ENCODE measurements at places on chromosomes 1 and 21.

DNA sequence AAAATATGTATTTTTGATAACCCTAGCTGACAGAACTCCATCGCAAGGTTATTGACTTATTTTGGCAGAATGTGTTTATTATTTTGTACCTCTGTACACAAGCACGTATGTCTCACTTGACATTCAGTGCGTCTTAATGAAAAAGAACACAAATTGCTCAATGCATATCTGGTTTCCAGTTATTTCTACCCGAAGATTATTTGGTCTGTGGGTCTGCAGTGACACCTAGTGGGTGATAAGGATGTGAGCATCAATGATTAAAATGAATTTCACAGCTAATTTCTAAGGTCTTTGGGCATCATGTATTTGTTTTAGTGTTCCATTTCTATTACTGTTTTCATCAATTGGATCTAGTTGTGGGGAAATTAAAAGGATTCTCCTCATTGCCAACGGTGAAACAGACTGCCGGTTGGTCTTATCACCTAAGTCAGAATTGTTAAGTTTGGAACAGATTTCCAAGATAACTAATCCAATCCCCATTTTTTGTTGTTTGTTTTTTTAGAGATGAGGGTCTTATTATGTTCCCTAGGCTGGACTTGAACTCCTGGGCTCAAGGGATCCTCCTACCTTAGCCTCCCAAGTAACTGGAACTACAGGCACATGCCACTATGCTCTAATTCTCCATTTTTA, 13.9 kb downstream of the DDX20 start:
- ATAC-seq = no peak

DNA sequence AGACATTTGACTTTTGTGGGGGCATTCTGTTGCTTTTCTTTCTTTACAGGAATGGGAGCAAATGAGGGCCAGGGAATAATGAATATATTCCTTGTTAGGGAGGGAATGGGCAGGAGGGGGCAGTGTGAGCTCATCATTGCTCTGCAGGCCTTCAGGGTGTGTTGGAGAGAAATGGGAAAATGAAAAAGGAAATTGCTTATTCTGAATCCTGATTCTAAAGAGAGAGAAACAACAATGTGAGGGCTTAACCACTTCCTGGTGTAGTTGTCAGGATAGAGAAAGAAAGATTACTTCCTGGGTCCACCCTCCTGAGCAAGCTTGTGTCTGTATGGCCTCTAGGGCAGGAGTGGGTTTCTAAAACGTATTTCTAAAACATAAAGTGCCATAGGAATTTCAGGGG, 28.3 kb downstream of the VANGL2 start:
- peak; percentile 48 for ATAC-seq

DNA sequence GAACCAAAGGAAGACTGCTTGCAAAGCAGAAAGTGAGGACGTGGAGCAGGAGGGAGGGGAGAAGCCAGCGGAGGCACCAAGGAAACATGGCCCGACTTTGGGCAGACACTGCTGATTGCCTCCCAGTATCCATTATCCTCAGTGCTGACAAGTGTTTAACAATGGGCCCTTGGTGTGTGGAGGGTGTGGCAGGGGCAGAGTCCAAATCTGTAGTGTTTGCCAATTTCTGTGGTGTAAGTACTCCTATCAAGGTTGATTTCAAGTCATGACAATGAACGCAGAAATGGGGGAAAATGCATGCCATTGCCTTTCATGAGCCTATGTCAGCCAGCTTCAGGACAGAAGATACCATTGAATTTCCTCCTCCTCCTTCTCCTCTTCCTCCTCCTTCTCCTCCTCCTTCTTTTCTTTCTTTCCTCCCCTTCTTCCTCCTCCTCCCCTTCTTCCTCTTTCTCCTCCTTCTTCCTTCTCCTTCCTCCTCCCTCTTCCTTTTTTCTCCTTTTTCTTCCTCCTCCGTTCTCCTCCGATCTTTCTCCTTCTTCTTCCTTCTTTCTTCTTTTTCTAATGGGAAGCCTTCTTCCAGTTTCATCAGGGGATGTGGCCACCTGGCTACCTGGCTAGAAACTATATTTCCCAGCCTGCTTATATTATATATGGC, 10.3 kb upstream of the PHC2 start:
- ATAC-seq = no peak

- ATAC-seq = no peak
Measured at GRCh38 chr1:78536427-78536826, 45.7 kb downstream of the PTGFR start.

GRCh38 chr1:22935433-22935832, 37.2 kb downstream of the LACTBL1 start:
- no peak for ATAC-seq

DNA sequence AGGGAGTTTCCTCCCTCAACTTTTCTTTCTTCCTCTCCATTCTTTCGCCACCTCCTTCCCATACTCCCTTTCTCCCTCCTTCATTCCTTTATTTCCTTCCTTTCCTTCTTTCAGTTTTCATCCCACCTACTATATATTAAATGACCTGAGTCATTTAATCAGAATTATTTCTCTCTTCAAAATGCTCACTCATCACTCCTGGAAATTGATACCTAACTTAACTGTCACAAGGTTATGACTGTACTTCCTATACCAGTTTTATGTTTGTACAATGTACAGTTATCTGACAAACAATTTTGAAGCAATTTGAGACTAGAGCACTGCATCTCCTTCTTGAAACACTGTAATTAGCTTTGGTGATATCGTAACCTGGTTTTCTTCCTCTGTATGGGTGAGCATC, 41.4 kb downstream of the NEXN start:
- no peak for ATAC-seq

DNA sequence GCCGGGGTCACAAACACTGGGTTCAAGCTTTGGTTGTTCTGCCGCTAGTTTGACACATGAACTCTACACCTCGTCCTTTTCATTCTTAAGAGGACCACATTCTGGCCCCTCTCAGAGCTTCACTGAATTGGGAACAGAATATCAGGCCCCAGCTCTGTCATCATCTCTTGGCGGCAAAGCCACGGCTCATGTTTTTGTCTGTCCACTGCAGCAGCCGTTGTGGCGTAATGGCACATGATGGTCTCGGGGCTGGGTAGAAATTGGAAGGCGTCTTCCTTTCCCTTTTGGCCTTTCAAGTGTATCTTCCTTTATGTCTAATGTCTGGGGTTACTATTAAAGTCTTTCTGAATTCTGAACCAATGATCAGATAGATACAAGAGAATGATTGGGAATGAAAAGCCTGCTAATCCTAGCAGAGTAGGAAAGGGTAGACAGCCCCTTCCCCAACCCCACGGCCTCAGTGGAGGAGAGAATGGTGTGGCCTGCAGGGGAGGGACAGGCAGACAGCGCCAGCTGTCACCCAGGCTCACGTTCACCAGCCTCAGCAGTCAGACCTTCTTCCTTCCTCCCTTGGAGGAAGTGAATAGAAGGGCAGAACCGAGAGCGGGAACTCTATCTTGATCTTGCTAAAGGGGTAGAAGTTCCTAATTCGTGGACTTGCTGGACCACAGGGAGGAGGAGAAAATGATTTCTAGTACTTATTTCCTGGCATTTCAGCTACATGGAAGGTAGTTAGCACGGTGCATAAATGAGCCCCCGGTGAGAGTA, 498.1 kb downstream of the KIF26B start:
- no peak for ATAC-seq

DNA sequence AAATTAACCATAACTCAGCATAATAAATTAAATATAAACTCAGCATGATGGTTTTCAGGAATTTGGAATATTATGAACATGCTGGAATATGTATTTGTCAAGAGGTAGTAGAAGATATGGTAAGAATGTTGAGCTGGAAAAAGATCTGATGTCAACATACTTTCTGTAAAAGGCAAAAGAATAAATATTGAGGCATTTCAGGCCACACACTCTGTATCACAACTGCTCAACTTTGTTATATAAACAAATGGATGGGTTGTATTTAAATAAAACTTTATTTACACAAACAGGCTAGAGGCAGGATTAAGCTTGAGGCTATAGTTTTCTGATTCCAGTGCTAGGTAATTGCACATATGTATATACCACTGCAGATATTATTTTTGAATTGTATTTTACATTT, 1409.4 kb downstream of the MRPL39 start:
- no peak for ATAC-seq

GRCh38 chr1:30588311-30589073, 134.9 kb downstream of the MATN1 start:
- no peak for ATAC-seq

GRCh38 chr1:112346801-112347350, 49.1 kb upstream of the CTTNBP2NL start:
- no peak for ATAC-seq

- ATAC-seq = no peak
Measured at GRCh38 chr1:213714645-213715044, 273.1 kb upstream of the PROX1 start.

DNA sequence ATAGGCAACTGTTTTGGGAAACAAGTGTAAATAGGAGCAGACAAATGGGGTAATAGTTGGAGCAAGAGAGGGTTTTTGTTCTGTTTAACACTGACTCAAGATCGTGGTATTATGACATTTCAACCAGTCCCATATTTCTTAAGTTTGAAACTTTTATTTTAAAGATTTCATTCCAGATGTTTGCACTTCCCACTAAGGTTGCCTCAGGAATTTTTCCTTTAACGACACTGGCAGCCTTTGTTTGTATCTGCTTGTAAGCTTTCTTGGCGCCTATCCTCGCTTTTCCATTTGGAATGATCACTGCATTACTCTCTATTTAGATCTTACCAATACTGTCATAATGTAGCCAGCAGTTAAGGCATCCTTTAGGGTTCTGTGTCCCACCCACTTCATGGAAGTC, 67.7 kb downstream of the ALG6 start:
- ATAC-seq = no peak

DNA sequence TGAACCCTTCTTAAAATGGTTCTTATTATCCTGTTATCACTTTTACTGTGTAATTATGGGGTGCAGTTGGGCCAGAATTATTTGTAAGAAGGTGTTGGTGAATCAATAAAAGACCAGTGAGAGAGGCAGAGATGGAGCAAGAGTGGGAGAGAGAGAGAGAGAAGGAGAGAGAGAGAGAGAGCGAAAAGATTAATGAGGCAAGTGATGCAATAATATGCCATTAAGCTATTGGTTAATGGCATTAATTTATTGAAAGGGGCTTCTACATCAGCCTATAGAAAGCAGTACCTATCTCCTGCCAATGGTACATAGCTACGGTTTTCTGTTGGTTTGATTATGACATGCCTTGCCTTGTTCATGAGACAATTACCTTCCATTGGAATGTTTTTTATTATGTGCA, 388.7 kb downstream of the RPS6KC1 start:
- no peak for ATAC-seq

GRCh38 chr1:42259059-42259738, 75.8 kb downstream of the FOXJ3 start:
- ATAC-seq = no peak

DNA sequence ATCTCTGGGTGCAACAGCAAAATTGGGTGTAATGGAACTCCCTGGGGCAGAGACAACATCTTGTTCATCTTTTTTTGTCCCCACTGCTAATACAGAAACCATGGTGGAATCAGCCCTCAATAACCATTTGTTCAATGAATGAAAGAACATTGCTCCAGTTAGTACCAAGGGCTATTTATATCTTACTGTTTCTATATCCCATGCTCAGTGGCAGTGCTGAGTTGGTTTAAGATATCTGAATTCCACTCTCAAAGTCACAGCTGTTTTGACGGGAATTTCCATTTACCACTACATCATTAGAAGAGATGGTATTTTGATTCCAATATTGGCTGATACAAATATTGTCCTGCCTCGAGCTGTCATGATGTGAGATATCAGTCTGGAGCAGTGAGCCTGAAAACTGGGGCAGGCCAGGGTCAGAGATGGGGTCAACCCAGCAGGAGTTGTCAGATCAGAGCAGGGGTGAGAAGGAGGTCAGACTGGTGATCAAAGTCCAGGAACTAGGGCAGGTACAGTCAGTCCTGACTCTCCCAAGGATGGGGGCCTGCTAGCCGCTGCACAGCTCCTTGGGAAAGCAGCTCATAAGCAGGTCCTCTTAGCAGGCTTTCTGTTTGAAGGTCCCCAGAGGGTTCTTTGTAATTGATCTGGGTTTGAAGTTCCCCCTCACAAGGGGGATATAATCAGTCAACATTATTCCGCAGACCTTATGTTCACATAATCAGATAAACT, 5.8 kb upstream of the PHC2 start:
- ATAC-seq = no peak

- ATAC-seq = no peak
Measured at GRCh38 chr1:177106614-177107365, 57.7 kb downstream of the ASTN1 start.

- ATAC-seq = peak; percentile 76
Measured at GRCh38 chr1:179935909-179936496, 18.6 kb upstream of the CEP350 start.

GRCh38 chr1:160058087-160058486, 11.9 kb downstream of the KCNJ10 start:
- no peak for ATAC-seq

Measured in stimulated activated memory B cell treated with anti-CD40 and anti-IgM and Interleukin-4, amounts not matched to agents 10 μg/mL and 1 μg/mL and 100 μg/mL, for 72 hours (primary cell).